ENCODE measurements at places on chromosomes 3 and 15. TPM values are rescaled to one million over a fixed set of nuclear protein-coding genes. Genes with fewer than 3 reads are reported as not detected.

The OXTR gene
- total RNA-seq = 0.61 TPM

The DISP2 gene
- 0.94 TPM for total RNA-seq

The GPR149 gene
- not detected for total RNA-seq

The SPINK8 gene
- not detected for total RNA-seq

The RAB6B gene
- total RNA-seq = 0.15 TPM

The ACVR2B gene
- 1.1 TPM for total RNA-seq

The DLEC1 gene
- not detected for total RNA-seq

The SSR3 gene
- 272 TPM for total RNA-seq

The TRPM1 gene
- not detected for total RNA-seq

The SUSD5 gene
- not detected for total RNA-seq

The TM4SF4 gene
- not detected for total RNA-seq

The C3orf22 gene
- total RNA-seq = not detected

The MYO5A gene
- 36.5 TPM for total RNA-seq

The CSPG4 gene
- 77.6 TPM for total RNA-seq

The OR5K2 gene
- not detected for total RNA-seq

All from hair follicular keratinocyte (primary cell).